AG09309 (cell line): ENCODE measurements at places on chromosomes 1 and 21.

- DNase-seq: no peak
Measured at GRCh38 chr1:190212450-190212849, 265.2 kb downstream of the BRINP3 start.

DNA sequence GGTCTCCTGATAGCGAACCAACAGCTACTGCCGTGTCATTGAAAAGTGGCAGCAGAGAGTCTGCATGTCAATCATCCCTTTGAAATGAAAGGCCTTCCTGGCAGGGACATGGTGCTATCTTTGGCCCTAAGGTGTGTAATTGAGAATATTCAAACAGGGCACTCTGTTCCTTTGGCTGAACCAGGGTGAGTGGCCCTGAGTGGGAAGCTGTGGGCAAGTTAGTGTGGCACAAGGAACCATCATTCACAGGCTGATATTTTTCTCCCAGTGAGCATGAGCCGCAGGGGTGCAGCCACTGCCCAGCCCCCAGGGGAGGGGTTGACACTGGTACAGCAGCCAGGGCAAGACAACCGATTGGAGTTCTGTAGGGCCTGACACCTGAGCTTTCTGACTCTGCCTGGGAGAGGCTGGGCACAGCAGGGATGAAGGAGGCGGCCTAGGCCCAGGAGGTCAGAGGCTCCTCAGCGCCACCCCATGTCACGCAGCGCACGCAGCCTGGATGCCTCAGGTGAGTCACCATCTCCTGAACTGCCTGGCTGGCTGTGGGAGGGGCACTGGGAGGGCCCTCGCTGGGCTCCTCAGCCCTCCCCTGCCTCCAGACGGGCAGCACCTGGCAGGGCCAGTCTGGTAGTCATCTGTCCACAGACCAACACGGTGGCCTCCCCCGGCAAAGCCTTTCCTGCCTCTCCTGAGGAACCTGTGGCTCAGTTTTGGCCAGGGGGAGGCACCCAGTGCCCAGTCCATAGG is 13.2 kb downstream of the QSOX1 start:
- no peak for DNase-seq

- DNase-seq: no peak
Measured at GRCh38 chr1:162107911-162108310, 38.4 kb downstream of the NOS1AP start.

DNA sequence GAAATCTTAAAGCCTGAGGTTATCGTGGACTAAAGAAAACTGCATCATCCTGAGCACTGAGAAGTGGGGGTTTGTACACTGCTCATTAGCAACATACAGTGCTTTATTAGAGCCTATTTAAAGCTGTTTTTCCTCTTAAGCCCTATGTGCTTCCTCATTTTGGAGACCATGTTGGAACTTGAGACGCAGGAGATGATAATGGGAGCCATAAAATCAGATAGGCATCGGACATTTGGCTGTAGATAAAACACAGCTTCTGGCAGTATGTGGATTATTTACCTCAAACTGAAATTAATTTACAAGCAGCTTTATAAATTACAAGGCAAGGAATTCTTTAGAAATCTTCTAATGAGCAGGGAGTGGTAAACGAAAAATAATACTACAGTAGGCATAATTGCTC is 147.7 kb upstream of the IVNS1ABP start:
- DNase-seq: no peak

DNA sequence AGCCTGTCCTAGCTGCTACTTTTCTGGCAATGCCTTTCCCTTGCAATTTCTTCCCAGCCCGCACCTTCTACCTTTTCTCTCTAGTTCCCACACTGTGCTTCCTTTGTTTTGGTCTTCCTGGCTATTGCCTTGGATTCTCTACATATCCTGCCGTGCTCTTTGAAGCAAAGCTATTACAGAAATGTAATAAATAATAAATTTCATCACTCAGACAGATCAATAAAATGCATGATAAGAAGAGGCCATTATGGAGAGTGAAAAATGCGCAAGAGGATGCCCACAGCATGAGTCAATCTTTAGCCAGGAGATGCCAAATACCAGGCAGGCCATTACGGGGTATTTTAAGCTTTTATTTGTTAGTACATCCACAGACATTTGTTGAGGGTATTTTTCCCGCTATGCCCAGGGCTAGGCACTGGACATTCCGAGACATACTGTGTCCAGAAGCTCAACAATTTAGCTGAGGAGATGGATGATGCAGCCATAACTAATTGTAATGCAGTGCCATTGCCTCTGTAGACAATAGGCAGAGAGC is 163.6 kb downstream of the ST6GALNAC3 start:
- DNase-seq: no peak

DNA sequence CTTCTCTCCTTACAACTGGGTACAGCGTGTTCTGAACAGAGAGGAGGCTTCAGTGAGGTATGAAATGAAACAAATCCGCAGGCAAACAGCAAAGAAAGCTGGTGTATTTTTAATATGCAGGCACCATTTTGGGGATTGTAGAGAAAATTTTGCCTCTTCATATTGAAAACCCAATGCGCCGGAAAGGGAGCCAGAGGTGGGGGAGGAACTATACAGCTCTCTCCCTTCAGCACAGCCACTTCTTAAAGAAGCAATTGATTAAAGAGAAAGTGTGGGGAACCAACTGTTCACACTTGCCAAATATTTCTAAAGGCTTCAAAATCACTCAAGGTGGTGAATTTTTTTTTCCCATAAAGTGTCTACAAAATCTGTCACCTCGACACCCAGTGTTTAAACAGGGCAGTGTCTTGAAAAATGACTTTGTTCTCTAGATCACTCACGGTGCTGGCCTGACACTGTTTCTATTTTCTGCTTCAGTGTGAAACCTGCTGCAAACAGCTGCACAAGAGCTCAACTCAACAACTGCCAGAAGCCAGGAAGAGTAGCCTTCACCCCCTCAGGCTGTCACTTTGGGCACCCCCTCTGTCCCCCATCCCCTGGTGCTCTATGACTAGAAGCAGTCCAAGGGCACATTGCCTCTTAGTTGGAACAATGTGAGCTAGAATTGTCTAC is 123.8 kb upstream of the CTTNBP2NL start:
- no peak for DNase-seq

DNA sequence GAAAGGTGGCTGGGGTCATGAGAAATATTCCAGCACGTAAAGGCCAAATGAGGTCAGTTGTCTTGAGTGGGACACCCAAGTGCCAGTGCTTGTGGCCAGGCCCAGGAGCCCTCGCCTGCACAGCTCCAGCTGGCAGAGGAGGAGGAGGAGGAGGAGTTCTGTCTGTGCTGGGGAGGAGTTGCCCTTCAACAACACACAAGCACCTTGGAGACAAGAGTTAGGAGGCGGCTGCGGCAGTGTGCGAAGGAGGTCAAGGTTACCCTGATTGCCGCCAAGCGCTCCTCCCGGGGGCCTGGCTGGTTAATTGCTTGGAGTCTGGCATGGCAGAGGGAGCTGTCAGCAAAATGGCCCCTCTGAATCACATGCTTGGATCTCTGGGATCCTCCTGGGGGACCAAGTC is 45.1 kb downstream of the GRIK3 start:
- no peak for DNase-seq

DNA sequence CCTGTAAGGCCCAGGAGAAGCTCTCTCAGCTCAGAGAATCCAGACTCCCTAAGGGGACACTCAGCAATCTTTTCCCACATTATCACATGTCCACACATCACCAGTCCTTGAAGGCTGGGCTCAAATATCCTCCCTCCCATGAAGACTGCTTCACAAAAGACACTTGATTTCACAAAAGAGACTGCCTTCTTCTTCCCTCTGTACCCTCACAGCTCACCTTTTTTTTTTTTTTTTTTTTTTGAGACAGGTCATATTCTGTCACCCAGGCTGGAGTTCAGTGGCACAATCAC is 1.5 kb downstream of the CD58 start:
- no peak for DNase-seq

GRCh38 chr1:22607154-22607553 is 29.3 kb upstream of the C1QA start:
- DNase-seq: no peak

- DNase-seq: no peak
Measured at GRCh38 chr21:21101911-21102310, 103.7 kb downstream of the NCAM2 start.

DNA sequence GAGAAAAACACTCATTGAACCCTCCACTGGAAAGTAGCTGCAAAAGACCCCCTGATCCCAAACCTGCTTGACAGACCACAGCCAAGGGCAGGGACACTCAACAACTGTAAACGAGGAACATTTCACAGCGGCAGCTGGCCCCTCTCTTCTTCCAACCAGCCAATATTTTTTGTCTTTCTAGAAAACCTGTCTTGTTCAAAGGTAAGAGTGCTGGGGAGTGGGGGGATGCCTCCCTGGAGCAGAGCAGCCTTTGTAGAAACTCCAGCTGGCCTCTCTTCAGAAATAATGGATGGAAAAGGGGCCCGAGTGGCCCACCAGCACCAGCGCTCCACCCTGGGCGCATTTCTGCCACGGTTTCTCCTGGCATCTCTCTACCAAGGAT is 384.0 kb downstream of the RRAGC start:
- no peak for DNase-seq

DNA sequence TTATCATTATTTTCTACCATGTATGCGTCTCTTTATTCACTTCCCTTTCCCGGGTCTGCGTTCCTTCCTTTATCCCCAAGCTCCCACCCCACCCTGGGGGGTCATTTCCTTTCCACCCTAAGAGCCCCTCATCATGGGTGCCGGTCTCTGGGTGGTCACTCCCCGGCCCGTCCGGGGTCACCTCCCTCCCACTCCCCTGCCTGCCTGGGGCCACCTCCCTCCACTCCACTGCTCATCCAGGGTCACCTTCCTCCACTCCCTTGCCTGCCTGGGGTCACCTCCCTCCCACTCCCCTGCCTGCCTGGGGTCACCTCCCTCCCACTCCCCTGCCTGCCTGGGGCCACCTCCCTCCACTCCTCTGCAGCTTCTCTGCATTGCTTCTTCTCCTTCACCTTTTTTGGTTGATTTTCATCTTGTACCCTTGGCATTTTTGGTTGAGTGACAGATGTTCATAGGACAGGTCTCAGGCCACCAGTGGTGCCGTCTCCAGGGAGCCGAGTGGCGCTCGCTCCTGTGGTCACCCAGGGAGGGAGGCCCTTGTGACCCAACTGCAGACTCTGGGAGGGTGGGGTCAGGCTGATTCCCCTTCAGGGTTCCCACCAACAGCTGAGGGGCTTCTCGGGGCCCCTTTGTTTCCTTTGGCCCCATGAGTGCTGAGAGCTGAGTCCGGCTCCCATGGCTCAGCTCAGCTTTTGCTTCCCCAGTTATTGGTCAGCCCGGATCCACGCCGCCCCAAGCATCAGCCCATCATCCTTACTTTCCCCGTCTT is 48.6 kb upstream of the PCBP3 start:
- DNase-seq: no peak

DNA sequence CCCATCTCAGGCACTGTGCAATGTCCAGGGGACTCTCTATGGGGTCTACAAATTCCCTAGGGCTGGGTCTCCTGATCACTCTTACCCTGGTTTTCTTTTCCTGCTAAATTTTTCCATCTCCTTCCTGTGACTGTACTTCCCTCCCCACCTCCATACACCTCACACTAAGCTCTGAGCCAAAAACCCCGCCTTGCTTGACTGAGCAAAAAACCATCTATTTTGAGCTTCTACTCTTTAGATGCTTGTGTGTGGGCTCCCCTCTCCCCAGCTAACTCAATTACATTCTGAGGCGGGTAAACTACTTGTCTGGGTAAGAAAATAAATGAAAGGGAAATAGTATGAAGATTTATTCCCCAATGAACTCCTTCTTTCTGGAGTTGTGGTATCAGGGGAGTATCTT is 187.9 kb downstream of the PTPRU start:
- DNase-seq: no peak

GRCh38 chr1:205232945-205233397 is 5.2 kb downstream of the TMCC2 start:
- DNase-seq: no peak

DNA sequence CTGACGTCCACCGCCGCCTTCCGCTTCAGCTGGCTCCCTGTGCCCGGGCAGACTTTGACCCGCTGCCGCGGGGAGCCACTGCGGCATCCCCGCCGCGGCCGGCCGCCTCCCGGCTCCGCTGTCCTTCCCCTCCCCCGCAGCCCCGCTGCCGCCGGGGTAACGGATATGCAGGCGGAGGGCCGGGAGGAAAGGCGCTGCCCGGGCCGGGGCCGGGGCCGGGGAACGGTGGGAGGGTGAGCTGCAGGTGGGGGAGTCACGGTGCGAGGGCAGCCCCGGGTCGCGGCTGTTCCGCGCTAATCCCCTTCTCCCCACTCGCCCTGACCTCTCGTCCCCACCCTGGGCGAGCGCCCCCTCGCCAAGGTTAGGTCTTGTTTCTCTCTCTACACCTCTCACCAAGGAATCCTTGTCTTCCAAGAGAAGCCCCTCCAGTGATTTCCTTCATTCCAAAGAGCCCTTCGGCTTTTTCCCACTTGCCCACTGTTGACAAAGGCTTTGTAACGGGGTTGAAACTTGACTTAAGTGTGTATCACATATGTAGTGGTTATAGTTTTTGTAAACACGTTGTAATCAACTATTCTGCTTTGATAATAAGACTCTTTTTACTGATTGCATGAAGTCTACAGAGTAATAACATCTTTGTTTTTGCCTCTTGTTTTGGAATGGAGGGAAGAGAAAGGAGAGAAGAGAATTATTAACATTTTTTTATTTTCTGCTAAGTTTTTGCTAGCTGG is 669 bp downstream of the XPR1 start:
- no peak for DNase-seq
